ENCODE measurements at places on chromosomes 7 and 10.

GRCh38 chr10:29322918-29323317 lies 34.0 kb downstream of the LYZL1 start:
- DNase-seq, result peak; percentile 80

- DNase-seq, result no peak
Observed at GRCh38 chr7:23120106-23120505, 14.5 kb downstream of the KLHL7 start.

DNA sequence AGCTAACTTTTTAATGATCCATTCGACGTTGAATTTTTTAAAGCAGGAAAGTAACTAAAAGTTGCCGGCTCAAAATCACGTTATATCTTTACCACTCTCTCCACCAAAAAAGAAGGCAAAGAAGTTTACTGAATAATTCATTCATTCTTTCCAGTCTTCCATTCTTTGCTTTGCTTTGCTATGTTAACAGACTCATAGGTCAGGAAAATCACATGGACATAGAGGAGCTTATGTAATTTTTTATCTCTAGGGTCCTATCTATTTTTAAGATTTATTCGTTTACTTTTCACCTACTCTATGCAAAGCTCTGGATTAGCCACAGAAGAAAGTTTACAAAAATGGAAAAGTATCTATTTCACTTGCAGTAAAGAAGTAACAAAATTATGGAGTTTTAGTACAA lies 52.6 kb downstream of the MRC1 start:
- no peak for DNase-seq

- no peak for DNase-seq
Observed at GRCh38 chr10:112713411-112713810, 236.6 kb upstream of the TCF7L2 start.
